Activated T-cell treated with anti-CD3 and anti-CD28 coated beads for 1 hour (primary cell): ENCODE measurements at places on chromosomes 5 and 9.

DNA sequence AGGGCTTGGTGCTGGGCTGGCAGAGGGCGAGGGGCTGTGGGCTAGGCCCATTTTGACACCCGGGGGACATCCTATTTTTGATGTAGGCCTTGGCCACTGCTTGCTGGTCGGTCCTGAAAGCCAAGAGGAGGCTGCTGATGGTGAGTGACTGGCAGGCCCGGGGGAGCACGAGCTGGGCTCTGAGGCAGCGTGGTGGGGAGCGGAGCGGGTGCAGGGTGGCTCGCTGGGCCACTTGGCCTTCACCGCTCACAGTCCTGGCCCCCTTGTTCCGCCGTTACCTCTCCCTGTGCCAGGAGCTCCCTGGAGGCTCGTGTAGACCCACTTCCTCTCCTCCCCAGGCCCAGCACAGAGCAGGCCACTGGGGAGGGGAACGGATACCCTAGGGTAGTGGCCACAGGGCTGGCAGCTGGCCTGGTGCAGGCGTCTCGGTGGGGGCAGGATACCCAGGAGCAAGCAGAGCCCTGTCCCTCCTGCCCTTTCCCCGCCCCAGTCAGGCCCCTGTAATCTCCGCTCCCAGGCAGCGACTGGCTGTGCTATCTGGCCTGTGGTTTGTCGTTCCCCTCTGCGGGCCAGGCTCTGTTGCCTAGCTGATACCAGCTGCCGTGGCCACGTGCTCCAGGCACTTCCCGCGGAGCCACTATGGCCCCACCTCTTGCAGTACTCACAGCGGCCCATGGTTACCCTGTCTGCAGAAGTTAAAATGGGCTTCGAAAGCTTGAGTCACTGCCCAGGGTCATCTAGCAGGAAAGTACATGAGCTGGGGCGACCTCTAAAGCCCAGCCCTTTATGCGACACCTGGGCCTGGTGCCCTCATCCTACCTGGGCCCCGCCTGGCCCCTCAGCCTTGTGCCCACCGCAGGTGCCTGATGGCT, 11.7 kb upstream of the DOLPP1 start:
- peak; percentile 40 for DNase-seq

- DNase-seq, result no peak
Observed at GRCh38 chr5:167064198-167064776, 1227.2 kb upstream of the WWC1 start.

DNA sequence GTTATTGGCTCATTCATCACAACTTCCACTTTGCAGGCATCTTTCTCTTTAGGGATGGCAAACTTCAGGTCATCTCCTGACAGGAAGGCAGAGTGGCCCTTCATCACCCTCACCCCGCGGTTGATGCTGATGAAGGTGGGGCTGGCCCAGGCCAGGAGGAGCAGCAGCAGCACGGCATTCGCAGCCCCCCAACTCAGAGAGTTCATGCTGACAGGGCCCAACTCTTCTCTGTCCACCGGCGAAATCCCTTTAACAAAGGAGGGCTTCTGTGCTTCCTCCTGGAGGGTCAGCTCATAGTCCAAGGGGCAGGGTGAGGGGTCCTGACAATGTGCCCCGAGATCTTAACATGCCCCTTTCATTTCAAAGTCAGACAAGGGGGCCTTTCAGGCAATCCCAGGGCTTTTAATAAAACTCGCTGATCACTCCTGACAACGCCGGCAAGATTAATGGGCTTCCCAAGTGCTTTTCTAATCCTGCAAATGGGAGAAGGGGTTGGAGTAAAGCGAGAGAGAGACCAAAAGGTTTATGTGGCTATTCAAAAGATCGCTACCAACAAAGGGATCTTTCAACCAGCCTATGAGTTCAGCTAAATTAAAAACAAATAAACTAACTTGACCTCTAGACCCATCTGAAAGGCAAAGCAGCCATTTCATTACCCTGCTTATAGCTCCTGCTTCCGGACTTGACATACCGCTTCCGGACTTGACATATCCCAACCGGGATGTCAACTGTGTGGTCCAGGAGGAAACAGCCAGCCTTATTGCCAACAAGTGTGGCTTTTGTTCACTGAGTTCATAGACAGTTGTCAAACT, 41.2 kb downstream of the FREM1 start:
- DNase-seq, result no peak

GRCh38 chr5:167872791-167873190, 418.7 kb upstream of the WWC1 start:
- no peak for DNase-seq

GRCh38 chr9:19946441-19947109, 157.7 kb upstream of the SLC24A2 start:
- no peak for DNase-seq

- DNase-seq, result no peak
Observed at GRCh38 chr9:116162241-116162781, 8.7 kb downstream of the PAPPA start.

GRCh38 chr9:31519826-31520225, 864.6 kb upstream of the ACO1 start:
- no peak for DNase-seq

DNA sequence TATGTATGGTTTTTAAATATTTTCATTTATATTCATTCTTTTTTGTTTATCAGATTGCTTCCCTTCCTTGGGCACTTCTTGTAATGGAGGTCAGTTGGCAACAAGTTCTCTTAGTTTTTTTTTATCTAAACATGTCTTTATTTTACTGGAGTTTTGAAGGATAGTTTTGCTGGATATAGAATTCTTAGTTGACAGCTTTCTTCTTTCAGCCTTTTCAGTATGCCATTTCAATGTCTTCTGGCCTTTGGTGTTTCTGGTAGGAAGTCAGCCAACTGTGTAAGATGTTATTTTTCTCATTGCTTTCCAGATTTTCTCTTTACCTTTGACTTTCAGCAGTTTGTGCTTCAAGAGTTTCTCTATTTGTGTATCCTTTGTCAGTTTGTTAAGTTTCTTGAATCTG, 14.2 kb downstream of the SLC12A2 start:
- no peak for DNase-seq

DNA sequence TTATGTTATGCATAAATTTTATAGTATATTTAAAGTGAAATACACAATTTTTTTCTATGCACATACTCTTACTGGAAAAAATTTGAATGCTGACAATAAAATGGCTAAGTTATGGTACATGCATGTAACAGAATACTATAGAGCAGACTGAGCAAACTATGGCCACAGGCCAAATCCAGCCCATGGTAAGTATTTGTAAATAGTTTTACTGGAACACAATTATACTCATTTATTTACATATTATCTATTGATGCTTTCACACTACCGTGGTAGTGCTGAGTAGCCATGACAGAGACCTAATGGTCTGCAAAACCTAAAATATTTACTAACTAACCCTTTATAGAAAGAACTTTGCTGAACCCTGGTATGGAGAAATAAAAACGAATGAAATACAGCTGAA, 45.7 kb downstream of the TEX10 start:
- DNase-seq, result no peak

DNA sequence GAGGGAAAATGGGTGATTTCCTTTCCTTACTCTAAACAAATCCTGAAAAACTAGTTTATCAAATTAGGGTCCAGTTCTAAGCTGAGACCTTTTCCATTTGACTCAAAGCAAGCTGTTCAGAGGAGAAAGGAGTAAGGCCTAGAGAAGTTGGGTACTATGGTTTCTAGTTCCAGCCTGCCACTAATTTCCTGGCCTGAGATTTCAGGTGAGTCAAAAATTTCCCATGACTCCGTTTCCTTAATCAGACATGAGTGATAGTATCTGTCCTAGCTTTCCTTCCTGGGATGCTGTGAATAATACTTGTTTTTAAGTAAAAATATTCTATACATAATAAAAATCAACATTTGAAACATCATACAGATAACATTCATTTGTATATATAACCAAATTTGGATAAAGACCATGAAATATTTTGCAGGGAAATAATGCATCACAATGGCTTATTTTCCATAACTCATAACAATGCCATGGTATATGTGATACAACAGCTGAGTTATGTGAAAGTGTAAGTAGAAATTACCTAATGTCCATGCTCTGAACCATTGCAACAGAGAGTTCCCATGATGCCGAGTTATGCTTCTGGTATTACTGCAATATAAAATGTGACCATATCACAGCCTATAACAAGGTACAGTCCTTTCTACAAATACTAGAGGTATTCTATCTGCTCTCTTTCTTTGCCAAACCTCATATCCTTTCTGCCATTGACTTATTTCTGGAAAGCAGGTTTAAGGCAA, 142.7 kb downstream of the MLLT3 start:
- no peak for DNase-seq

- DNase-seq, result no peak
Observed at GRCh38 chr5:150674341-150674821, 13.3 kb downstream of the MYOZ3 start.

DNA sequence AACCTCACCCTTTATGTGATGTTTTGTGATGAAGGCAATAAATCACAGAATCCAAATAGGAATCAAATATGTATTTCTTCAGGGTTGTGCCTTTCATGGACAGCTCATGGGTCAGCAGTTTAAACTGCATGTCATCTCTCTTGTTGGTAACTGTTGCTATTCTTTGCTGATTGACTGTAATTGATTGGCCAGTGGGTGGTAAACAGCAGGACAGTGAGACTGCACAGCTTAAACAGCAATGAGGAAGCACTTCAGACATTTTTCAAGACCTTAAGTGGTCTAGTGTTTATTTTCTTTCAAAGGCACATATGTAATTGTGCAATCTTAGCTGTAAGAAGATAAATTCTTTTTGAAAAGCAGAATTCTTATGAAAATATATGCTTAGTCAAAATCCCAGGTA, 260.5 kb downstream of the COX7C start:
- DNase-seq, result no peak

DNA sequence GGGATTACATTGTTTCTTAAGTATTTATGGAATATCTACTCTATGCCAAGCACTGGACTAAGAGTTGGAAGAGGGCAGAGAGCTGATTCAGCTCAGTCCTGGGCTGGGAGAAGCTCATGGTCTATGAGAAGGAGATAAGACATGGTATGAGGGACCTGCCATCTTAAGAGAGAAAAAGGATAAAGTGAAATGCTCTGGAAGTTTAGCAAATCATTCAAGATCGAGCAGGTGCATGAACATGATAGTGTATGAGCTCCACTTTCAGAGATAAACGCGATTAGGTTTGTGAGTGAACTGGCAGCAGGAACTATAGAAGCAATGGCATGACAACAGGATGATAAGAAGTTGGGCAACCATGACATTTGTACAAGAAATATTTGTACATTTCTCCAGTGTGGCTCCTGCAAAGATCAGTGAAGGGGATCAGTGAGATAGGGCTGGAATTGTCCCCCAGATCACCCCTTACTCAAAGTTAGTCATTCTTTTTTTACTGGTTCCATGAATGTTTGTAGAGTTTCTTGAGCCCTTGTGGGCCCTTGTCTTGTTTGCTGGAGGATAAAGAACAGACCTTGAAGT, 26.6 kb upstream of the CCDC180 start:
- no peak for DNase-seq

DNA sequence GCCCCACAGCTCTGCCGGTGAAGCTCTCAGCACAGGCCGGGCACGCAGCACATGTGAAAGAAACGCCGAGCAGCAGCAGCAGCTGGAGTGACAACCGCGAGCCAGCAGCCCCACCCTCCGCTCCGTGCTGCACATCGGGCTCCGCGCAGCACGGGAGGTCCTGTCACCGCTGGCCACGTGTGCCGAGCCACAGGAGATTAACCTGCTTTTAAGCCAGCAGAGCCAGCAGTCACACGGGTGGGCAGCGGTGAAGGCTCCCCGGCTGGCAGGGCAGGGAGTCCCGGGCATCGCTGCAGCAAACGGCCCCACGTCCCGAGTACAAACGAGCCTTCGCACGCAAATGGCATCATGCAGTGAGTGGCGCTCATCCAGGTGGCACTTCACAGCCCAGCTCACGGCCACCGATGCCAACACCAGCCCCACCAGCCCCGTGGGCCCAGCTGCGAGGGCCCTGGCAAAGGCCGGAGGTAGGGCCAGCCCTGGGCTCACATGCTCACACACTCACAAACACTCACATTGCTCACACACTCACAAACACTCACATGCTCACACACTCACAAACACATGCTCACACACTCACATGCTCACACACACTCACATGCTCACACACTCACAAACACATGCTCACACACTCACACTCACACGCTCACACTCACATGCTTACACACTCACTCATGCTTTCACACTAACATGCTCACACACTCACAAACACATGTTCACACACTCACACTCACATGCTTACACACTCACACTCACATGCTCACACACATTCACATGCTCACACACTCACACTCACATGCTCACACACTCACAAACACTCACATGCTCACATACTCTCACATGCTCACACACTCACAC, 11.1 kb downstream of the CCDC187 start:
- no peak for DNase-seq

DNA sequence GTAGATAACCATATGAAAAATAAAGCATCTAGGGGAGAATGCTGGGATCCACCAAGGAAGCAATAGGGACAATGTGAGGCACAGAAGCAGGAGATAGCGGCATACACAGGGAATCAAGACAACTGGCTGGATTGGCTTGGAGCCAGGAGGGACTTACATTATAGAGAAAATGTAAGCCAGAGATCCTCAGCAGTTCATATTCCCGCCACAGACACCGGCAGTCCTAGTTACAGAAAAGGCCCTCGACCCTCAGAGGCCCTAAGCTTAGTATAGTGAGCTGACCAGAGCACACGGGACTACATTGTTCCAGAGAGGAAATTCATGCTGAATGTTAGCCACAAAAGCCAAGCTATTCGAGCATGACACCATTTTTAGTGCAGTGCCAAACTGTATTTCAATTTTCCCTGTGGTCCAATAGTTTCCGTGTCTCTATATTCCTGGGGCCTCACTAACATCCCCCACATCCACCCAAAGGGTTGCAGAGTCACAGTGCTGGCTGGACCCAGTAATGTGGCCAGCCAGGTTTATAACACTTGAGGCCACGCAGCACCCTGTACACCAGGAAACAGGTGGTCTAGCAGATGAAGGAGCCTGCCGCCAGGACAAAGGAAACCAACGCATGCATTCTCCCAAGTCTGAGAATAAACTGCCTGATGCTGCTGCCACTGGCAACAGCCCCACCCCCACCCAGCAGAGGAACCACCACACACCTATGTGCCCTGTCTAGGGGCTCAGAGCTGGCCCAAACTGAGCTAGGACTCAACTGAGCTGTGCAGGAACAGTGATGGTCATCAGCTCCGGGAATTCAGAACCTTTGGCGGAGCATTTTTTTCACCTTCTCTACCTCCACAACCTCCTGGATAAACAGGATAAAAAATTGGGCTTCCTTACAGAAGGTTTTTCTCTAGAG, 693.2 kb upstream of the CHD1 start:
- DNase-seq, result no peak

- DNase-seq, result no peak
Observed at GRCh38 chr5:97365163-97365845, 182.3 kb upstream of the RIOK2 start.

GRCh38 chr9:129481810-129482511, 138.9 kb downstream of the C9orf50 start:
- no peak for DNase-seq

- DNase-seq, result no peak
Observed at GRCh38 chr9:121277518-121278295, 9.7 kb downstream of the GSN start.

DNA sequence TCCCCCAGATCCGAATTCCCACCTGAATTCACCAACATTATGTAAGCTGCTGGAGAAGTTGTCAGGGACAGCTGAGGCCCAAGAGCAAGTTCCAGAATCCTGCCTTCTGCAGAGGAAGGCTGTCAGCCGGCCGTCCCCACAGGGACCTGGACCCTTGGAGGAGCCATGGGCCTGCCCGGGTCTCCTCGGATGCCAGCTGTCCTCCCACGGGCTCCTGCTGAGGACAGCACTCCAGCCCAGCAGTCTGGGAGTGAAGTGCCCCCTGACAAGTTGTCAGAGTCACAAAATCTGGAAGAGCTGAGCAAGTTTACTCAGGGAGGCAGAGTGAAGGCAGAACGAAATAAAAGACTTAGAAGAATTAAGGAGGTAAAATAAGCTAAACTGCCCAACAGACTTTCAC, 192.5 kb upstream of the DAPK1 start:
- no peak for DNase-seq
